AG04450 (cell line): ENCODE measurements at places on chromosomes 11 and 22.
A peak's percentile ranks its signal among the peaks of the same experiment; 100 is the strongest.

GRCh38 chr11:118098996-118099837 is 12.5 kb upstream of the SMIM35 start:
- no peak for DNase-seq

DNA sequence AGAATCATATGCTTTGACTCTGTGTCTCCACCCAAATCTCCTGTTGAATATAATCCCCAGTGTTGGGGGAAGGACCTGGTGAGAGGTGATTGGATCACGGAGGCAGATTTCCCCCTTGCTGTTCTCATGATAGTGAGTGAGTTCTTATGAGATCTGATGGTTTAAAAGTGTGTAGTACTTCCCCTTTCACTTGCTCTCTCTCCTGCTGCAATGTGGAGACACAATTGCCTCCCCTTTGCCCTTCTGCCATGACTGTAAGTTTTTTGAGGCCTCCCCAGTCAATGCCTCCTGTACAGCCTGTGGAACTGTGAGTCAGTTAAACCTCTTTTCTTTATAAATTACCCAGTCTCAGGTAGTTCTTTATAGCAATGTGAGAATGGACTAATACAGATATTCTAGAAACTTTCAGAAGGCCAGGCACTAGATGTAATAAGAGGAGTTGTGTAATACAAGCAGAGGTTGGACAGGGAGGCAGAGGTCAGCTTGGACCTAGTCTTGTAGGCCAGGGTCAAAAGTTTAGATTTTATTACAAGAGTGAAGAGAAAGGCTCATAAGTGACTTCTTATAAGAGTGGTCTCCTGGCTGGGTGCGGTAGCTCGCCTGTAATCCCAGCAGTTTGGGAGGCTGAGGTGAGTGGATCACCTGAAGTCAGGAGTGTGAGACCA is 9.3 kb upstream of the SERPING1 start:
- no peak for DNase-seq

DNA sequence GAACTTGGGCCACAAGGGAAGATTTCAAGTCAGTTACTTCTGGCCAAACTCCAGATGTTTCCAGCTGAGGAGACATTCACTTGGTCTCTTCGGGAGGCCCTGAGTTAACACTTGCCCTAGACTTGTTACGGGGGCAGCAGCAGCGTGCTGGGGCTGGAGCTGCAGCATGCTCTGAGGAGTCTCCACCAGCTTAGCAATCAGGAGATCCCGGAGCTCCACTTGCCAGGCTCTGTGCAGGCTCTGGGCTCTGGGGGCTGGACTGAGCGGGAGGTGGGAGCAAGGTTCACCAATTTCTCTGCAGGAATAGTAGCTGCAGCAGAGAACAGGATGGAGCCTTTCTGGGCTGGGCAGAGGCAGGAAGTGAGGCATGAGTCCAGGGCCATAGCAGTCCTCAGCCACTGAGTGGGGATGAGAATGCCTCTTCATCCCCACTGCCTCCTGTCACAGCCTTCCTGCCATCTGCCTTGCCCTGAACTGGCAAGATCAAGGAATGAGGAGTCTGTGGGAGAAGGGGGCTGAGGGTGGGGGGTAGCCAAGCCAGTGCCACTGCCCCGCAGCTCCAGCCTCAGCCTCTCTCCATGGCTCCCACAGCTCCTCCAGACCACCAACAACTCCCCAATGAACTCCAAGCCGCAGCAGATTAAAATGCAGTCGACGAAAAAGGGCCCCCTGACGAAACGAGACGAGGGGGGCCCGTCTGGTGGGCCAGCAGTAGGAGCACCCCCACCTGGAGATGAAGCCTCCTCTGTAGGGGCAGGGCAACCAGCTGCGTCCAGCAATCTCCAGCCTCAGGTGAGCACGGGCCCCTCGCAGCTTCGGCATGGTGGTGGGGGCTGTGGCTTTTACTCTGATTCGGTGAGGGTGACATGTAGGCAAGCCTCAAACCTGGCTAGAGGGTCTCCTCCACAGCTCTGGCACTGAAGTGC is 23.4 kb downstream of the GTPBP1 start:
- no peak for DNase-seq

DNA sequence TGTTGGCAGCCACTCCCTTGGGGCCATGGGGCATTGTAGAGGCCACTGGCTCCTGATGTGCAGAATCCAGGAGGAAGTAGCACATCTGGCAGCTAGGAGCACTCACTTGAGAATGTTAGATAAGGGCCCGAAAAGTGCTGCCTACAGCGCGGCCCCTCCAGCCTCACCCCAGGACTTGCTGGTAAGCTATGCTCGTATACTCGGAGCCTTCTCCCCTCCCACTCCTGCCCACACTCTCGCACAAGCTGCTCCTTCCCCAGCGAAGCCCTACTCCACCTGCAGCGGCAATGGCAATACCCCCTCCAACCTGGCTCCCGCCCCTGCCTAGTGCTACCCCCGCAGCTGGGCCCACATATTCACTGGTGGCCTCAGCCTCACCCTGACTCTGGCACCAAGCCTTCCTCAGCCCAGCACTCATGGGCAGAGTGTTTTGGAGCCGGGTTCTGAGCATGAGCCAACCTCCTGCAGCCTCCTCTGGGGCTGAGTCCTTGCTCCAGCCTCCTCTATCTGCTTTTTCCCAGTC is 47.7 kb downstream of the PDE2A start:
- no peak for DNase-seq

DNA sequence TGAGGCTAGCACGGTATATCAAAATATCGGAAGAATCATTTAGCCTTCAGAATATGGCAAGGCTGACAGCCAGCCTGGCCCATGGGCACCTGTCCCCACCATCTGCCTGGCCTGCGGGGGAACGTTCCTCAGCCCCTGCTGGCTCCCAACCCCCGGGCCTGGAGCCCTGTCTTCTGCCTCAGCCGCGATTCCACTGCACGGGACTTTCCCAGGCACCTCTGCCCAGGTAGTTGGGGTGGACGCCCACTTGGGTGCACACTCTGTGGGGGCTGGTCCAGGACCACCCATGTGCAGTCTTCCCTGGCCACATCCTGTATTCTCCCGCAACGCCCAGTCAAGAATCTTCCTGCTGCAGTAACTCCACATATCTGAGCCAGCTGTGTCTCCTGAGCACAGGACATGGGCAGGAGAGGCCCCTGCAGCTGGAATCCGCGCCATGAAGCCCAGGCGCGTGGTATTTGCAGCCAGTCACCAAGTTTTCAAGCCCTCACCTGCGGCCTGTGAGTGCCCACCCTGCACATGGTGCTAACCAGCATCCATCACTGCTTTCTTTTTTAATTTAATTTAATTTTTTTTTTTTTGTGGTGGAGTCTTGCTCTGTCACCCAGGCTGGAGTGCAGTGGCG is 77.9 kb downstream of the KCNQ1 start:
- no peak for DNase-seq

DNA sequence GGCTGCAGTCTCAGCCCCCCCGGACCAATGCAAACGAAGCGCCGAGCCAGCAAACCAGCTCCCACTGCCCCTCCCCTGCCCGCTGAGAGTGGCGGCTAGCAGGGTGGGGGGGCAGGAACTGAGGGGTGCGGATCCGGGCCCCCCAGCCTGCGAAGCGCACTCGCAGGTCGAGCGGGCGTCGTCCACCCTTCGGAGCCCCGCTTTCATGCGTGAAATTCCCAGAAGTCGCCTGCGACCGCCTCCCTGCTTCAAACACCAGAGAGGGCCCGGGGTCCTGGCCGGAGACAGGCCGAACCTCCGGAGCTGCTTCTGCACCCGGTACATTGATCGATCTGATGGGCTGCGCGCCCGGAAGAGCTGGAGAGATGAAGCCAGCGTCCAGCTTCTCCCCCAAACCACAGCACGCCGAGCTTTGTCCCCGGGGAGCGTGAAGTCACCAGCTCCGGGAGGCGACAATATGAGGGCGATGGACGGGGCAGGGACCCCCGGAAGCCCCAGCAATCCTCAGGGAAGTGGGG is 646 bp upstream of the PATZ1 start:
- no peak for DNase-seq

- no peak for DNase-seq
Observed at GRCh38 chr11:2513441-2513840, 68.6 kb downstream of the KCNQ1 start.

DNA sequence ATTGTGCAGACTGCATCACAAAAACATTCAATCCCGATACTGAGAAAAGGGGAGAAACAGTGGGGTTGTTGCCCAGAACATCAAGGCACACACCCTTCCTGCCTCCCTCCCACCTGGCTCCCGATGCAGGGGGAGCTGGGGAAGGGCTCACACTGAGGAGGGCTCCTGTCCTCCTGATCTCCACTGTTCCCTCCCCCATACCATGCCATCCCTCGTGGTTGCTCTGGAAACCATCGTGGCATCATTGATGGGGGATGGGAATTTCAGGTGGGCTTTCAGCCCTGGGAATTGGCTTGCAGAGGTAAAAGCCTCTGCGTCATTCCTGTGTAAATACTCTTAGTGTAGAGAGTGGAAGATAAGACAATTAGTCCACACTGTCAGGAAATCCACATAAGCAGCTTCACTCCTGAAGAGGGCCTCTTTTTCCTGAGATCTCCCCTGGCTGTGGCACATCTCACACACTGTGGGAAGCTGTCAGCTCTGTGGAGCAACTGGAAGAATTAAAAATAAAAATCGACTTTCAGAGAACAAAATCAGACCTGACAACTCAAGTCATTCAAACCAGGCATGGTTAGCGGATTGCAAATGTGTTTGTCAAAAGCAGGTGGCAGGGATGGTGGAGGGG is 176.0 kb downstream of the CHST1 start:
- no peak for DNase-seq

DNA sequence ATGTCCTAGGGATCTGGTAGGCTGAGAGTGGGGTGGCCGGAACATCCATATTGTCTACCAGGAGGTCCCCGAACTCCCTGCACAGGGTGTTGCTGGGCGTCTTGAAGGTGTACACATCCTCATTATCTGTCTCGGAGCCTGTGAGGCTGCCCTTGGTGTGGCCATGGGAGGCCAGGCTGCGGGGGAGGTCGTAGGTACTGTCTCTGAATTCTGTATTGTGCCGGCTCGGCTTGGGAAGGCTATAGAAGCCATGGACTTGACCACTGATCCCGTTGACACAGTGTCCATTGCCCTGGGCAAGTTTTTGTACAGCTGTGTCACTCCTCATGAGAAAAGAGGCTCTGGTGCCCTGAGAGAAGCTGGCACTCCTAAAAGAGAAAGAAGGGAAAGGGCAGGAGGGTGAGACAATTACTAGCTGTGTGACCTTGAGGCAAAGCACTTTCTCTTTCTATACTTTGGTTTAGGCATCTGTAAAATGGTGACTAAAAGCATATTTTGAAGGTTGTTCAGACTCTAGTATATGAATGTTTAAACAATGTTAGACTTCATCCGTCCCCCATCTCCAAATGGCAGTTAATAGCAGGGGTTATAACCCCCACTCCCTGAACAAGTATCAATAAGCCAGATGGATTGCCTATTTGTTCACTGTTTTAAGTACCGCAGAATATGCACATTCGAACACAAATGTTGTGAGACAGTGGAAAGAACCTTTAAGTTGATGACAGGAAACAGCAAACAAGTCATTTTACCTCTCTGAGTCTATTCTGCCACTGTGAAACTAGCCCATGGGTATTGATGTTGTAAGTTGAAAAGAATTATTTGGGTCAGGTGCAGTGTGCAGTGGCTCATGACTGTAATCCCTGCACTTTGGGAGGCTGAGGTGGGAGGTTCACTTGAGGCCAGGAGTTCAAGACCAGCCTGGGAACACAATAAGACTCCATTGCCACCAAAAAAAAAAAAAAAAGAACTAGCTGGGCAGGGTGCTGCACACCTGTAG is 38.3 kb downstream of the USP35 start:
- no peak for DNase-seq

DNA sequence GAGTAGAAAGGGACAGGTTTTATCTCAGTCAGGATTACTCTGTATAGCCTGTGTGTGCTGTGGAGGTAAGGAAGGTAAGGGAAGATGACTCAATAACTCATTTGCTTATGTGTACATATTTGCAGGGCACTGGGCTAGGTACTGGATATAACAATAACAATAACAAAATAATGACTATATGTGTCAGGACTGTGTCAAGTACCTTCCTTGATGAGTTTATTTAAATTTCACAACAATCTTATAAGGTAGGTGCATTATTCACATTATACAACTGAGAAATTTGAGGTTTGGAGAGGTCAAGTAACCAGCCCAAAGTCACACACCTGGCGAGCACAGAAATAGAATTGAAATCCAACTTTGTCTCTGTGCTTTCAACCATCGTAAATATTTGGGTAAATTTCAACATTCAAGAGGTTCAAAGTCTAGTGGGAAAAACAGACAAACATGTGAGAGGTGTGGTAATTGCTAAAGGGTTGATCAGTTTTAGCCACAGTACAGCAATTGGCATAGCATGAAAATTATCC is 131.8 kb downstream of the APIP start:
- no peak for DNase-seq

DNA sequence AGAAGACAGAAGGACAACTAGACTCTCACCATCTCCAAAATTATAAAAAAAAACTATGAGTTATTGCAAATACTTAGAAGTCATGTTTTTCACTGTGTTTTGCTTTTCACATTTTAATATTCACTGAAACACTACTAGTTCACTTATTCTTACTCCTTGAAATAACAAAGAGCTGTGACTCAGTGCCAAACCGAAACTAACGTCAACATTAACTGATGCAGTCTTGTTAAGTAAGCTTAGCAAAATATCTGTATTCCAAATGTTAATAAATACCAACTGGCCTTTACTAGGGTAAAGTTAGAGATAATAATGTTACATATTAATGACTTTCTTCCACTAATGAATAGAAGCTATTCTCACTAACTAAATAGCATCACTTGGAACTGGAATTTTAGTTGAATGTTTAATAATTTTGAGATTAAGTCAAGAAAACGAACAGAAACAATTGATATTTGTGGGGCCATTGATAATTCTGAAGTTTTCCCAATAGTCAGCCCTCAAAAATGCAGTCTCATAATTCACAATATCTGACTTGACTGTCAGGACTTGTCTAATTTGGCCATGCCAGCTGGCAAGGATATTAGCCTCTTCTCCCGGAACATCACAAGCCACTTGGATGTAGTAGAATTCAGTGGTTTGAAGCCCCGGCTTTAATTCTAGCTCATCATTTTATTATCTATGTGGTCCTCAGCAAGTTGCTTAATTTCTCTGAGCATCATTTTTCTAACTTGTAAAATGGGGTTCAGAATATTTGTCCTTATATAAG is 230.1 kb upstream of the DDI1 start:
- peak; percentile 58 for DNase-seq

DNA sequence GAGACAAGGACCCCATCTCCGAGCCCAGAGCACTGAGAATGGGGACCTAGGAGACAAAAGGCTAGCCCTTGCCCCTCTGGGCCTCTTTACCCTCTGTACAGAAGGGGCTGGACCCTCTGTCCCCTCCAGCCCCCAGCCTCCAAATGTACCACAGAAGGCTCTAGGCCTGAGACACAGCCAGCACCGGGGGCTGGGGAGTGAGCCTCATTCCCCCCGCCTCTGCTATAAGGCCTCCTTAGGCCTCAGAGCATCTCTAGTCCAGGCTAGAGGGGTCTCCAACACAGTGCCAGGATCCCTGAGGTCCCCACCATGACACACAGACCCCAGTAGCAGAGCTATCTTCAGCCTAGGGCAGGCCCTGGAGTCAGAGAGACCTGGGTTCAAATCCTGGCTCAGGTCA is 4.8 kb downstream of the SMTN start:
- DNase-seq: no peak

GRCh38 chr11:119369132-119369925 is 12.2 kb downstream of the USP2 start:
- no peak for DNase-seq
